ENCODE measurements at places on chromosomes 6 and 20.

DNA sequence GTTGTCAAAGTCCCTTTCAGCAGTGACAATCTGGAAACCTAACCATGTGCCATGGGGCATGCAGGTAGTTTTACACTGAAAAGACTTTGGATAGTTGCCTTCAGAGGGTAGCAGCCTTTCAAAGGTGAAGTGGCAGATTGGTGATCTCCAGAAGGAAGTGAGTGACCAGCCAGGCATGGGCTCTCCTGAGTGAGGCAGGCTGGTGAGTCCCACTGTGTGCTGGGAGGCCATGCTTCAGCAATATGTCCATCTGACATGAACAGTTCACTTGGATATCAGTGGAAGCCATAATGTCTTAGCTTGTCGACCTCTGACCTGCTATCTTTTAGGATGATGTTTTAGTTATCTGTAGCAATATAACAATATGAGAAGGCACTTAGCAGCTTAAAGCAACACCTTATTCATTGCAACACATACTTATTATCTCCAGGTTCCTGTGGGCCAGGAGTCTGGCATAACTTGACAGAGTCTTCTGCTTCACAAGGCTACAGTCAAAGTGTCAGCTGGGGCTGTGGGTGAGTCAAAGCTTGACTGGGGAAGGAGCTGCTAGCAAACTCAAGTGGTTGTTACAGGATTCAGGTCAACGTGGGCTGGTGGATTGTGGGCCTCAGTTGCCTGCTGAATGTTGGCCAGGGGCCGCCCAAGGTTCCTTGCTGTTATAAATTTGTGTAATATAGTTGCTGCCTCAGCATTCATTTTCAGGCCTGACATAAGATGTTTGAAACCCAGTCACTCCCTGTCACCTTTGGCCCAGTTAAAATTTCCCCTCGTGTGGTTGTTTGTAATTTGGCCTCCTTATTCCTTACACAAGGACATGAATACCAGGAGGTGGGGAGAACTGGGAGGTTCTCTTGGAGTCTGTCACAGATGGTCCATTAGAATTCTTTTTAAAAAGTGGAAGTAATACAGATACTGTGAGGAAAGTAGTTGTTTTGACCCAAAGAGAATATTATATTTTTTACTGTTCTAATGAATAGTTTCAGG, 100.2 kb downstream of the UST start:
- DNase-seq, result no peak

DNA sequence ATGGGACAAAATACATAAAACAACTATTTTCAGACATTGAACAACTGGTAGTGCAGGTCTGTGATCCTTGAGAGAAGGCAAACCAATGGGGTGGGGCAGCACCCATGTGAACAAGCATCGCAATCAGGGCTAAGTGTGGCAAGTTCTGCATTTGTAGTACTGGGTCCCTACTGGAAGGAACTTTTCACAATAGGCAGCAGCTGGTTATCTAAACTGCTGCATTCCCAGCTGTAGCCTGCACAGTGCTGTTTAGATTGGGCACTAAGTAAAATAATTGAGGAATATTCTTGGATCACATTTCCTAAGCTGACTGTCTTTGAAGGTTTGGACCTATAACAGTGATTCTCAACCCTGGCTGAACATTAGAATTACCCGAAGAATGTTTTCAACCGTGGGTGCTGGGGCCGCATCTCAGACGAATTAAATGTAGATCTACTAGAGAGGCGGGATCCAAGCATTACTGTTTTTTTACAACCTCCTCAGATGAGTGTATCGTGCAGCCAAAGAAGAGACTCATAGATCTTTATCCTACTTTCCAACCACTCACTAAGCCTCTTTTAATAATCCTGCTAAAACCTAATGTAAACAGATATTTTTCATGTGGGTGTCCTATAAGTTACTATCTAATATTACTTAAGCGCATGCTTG, 12.4 kb upstream of the MAP3K4 start:
- DNase-seq, result no peak

DNA sequence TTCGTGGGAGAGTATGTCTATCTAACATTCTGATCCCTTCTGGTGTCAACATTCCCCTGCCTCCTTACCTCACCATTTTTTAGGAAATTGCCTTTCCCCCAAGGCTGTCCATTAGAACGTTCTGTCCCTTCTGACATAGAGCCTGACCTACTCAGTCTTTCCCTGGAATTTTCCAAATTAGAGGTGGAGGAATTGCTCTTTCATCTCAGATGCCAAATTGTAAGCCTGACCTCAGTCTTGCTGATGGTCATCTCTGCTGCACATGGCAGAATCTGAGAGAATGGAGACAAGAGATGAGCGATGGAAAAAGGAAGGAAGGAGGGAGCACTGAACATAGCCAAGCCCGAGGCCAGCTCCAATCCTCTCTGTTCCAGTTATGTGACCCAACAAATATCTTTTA, 5.4 kb upstream of the GCM1 start:
- DNase-seq, result no peak

GRCh38 chr6:14222956-14223355, 105.4 kb downstream of the CD83 start:
- no peak for DNase-seq

GRCh38 chr20:20292472-20292871, 75.4 kb upstream of the INSM1 start:
- DNase-seq, result no peak

Measured in psoas muscle (tissue), 8 donors.